Thoracic aorta (tissue), 2 donors: ENCODE measurements at places on chromosomes 6 and 20. TPM values are rescaled to one million over a fixed set of nuclear protein-coding genes. Genes with fewer than 3 reads are reported as not detected.

- DNase-seq, result no peak
These were observed 472.3 kb upstream of the CITED2 start for GRCh38 chr6:139846538-139847456.

DNA sequence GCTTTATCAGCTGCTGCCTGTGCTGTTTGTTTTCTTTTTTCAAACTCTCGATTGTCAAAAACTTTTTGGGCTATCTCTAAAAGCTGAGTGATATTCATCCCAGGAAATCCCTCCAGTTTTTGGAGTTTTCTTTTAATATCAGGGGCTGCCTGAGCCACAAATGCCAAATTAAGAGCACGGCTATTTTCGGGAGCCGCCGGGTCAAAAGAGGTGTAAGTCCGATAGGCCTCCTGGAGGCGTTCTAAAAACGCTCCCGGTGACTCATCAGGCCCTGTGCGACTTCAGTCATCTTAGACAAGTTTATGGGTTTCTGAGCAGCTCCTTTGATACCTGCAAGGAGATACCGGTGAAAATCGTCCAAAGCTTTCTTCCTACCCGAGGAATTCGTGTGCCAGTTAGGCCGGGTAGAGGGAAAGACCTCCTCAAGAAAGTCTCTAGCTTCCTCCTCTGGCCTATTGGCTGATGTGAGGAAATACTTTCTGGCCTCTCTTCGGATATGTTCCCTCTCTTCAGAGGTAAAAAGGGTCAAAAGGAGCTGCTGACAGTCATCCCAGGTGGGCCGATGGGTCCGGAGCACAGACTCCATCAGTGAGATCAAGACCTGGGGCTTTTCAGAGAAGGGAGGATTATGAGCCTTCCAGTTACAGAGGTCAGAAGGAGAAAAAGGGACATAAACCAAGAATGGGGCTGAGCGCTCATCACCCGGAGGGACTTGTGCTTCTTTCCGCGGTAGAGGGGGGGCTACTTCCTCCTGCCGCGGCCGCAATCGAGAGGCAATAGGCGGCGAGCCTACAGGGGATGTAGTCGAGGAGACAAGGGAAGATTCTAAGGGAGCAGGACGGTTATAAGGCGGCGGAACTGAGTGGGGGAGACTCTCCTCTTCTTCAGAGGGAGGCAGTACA, 151.1 kb downstream of the TRIM27 start:
- DNase-seq, result no peak

TMEM170B gene
- total RNA-seq, result 6.8 TPM

RAB44 gene
- total RNA-seq, result not detected

RSPH9 gene
- total RNA-seq, result not detected

DNA sequence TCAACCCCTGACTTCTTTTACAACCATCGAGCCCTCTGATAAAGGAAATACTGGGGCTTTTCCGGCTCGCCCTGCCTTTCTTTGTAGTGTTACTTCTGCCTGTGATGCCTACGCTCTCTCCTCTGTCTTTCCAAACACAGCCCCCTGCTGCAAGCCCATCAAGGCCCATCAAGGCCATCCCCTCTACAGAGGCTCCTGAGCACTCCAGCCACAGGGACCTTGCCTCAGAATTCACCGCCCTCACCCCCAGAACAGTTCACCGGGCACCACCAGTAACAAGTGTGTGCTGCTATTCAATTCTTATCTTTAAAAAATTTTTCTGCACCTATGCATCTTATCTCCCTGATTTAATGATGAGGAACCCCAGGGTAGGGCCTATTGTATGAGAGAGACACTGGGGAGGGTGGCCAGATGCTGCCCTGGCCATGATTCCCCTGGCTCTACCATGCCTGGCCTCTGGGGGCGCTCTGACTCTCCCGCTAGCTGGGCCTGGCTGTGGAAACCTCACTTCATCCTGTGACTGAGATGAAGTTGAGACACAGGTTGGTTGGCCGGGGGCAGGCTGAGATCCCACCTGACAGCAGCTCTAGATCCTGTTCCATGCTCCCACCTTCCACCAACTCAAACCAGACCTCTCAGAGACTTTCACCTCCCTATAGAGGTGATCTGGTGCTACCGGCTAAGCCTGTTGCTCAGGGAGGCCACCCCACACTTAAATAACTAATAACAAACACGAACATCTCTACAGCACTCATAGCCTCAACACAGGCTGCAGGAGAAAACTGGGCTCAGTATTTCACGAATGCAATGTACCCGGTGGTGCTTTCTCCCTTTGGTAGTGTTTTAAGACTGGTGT, 19.2 kb upstream of the GLP1R start:
- no peak for DNase-seq

DNA sequence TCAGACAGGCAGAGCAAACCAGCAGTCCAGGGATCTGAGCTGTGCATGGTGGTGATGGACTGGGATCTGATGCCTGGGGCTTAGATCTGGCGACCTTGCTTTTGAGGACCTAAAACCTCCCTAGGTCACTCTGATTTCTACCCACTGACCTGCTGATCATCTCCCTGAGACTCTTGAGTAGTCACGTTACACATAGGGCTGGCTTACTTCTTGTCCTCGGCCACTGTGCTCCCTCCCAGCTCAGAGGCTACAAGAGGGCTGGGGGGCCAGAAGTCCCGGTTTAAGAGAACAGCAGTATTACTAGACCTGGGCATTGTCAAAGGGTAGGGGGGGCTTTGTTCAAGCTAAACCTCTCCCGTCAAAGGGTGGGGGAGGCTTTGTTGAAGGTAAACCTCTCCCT, 5.5 kb downstream of the DYNLT1 start:
- DNase-seq, result no peak

HECA gene
- 46.7 TPM for total RNA-seq

DNA sequence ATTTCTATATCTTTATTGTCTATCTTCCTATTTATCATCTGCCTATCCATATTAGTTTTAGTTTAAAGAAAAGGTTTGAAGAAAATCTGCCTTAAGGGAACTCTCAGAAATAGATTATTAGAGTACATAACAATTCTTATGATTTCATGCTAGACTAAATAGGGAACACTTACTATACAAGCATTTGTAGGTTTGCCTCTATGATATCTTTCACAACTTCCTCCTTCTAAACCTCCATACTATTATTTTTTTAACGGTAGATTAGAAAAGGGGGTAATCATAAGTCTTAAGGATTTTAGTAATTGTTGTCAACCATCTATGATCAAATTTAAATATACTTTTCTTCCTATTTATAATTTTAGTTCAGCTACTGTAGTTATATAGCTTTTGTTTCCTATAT, 11.6 kb upstream of the DSE start:
- no peak for DNase-seq

SLC17A1 gene
- total RNA-seq, result not detected

GRCh38 chr6:2429032-2429431, 183.6 kb upstream of the GMDS start:
- DNase-seq, result no peak

NFS1 gene
- total RNA-seq, result 11.5 TPM

GRCh38 chr6:73857341-73857890, 161.4 kb downstream of the CD109 start:
- no peak for DNase-seq

DNA sequence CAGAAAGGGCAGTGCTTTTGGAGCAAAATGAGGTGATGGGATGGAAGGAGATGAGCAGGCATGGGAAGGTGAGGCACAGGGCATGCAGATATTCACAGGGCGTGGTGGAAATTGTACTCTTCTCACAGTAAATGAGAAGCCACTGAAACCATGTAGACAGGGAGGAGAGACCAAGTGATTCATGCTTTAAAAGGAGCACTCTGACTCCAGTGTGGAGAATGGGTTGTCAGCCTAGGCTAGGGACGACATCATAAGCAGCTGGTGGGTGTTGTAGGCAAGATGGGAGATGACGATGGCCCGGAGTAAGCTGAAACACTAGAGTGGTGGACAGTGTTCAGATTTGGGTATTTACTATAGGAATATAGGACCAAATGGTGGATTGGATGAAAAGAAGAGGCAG, 18.4 kb downstream of the PDE7B start:
- DNase-seq, result no peak

GRCh38 chr6:56334937-56335336, 87.6 kb upstream of the COL21A1 start:
- no peak for DNase-seq

DNA sequence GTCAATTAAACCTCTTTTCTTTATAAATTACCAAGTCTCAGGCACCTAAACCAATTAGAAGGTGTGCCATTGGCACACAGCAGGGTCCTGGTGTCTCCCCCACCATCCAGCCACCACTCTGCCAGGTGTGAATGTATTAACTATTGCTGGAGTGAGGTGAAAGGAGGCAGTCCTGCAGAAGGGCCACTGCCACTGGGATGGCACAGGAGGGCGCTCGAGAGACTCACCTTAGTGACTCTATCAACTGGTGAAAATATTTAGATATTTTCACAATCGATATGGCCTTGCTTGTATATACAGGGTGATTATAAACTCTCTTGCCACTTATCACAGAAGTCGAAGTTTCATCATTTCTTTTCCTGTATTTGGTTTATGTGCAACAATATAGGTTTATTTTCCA, 145.6 kb upstream of the ESR1 start:
- no peak for DNase-seq

HMGCLL1 gene
- total RNA-seq, result not detected

- no peak for DNase-seq
These were observed 780 bp downstream of the ARMC12 start for GRCh38 chr6:35737413-35738211.

DNA sequence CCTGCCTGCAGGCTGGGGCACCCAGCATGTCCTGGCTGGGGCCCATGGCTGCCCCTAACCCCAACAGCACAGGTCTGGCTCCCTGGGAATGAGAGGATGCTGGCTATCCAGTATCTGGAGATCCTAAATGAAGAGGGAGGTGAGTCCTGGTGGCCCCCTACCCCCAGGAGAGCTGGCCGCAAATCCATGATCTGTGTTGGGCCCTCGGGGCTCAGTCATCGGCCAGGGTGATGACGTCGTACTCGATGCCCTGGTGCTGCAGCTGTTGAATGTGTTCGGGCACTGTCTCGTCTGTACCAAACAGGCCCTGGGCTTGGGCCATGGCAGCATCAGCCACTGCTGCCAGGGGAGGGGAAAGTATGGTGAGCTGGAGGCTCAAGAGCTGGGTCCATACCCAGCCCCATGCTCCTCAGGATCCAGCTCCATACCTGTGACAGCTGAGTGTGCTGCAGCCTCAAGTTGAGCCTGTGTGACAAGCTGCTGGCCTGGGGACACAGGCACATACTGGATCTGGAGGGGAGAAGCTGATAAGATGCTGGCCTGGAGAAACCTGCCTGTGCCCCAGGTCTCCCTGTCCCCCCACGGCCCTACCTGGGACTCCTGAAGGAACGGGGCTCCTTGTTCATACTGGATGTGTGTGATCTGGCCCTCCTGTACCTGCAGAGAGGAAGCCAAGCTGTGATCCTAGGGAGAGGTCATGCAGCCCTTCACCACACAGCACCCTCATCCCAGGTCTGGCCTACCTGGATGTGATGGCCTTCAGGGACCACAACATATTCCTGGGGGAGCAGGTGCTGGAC, 14.5 kb downstream of the PCIF1 start:
- DNase-seq, result no peak

GRCh38 chr20:48825566-48825920, 2.3 kb downstream of the PREX1 start:
- no peak for DNase-seq

DNA sequence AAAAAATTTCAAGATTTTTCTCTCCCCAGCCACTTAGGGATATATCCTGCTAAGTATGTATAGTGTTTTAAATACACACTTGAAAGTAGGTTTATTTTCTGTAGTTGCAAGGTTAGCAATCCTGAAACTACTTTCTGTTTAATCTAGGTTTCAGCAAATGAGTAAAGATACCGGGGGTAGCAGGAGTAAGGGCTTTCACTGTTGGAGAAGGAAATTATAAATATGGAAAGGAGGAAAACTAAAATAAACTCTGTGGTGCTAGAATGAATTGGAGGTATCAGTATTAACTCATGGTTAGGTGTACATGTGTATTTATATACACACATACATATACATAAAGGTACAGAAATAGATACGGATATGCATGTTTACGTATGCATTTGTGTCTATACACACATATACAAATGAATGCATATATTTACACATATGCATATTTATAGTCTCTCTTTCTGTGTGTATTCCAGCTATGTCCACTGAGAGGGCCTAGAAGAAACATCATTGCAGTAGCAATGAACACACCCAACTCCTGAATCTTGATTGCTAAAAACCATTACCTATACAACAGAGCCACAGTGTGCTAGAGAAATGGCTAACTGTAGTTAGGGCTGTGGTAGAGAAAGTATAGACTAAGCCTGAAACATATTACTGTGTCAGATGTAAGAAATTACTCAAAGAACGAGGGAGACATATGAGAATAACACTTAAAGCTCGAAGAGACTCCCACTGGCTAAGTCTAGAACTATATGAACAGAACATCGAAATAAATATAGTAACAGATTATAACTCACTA, 95.9 kb upstream of the EMILIN3 start:
- no peak for DNase-seq

- peak; percentile 55 for DNase-seq
These were observed 2.2 kb downstream of the APCDD1L start for GRCh38 chr20:58512808-58513552.

DNA sequence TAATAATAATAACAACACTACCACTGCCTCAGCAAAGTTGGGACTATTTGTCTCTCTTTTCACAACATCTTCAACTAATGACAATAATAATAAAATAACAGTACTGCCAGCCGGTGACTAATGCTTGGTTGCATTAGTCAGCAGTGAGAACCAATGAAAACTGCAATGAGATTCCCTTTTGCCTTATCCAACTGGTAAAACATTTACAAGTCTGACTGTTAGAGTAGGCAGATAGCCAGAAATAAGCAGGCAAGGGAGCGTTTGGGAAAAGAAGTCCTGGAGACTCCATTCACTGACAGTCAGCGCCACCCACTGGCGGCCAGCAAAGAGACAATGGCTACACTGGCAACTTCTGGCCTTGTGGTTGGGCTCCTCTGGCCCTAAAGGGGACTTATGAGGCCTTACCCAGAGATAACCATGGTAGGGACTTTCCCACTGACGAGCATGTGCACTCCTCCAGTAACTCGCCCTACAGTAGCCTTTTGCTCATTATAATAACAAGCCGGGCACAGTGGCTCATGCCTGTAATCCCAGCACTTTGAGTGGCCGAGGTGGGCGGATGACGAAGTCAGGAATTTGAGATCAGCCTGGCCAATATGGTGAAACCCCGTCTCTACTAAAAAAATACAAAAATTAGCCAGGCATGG, 3.4 kb upstream of the NSFL1C start:
- DNase-seq, result peak; percentile 52

GRCh38 chr6:37485291-37485702, 14.4 kb downstream of the CCDC167 start:
- DNase-seq, result no peak
